Posterior cingulate gyrus (tissue), 11 donors: ENCODE measurements at places on chromosomes 7 and 10.

- no peak for DNase-seq
Observed at GRCh38 chr7:625376-625971, 101.0 kb upstream of the DNAAF5 start.

GRCh38 chr7:31710171-31710570 lies 23.2 kb downstream of the PPP1R17 start:
- DNase-seq, result no peak

DNA sequence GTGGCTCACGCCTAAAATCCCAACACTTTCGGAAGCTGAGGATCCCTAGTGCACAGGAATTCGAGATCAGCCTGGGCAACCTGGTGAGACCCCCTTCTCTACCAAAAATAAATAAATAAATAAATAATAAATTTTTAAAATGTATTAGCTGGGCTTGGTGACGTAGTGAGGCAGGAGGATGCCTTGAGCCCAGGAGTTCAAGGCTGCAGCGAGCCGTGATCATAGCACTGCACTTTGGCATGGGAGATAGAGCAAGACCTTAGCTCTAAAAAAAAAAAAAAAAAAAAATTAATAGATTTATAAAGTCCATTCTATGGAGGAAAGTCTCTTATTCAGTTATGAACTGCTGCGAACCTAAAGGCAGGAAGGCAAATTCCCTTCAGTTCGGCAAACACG lies 1.1 kb upstream of the PTPN12 start:
- DNase-seq, result no peak

DNA sequence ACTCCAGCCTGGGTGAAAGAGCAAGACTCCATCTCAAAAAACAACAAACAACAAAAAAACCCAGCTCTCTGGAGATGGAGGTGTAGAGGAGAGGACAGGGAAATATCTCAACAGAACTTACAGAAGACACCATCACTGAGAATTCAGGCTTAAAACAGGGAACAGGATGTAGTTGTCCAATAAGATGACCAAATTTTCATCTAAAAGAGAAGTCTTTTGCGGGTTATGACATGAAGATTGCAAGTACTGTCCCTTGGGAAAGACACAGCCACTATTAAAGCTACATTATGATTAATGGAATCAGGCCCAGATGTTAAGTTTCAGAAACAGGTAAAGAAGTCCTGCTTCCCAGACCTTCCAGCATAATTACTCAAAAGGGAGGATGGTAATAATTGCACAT lies 235.2 kb upstream of the NRP1 start:
- no peak for DNase-seq

DNA sequence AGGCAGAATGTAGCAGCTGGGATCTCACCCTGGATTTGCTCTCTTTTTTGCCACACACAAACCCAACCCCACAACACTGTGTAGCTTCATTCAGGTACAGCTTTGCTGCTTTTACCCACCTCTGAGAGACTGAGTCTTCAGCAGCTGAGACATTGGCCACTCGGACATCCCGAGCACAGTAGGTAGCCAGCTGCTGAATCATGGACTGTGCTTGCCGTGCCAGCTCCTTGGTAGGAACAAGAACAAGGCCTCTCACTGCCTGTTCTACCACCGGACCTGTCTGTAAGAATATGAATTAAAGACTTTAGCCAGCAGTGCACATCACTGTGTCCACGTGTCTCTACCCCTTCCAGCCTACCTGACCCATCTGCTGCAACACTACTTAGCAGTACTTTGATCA lies 937 bp downstream of the DDX56 start:
- no peak for DNase-seq

DNA sequence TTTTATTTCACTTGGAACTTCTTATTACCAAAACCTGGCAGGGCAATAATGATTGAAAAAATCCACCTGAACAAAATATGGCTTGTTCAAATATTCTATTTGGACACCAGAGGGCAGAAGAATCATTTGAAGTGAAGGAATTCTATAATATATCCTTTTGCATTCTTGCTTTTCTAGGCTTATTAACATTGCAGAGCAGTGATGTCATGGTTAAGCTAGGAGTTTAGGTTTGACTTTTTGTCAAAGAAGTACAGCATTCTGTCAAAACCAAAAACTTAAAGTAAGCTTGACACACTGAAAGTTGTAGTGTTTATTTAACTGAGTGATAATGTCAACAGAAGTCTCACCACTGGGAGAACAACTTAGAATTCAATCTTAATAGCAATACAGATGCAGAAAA lies 156.0 kb downstream of the SEMA3D start:
- DNase-seq, result no peak
